ENCODE measurements at places on chromosomes 4 and X. TPM values are rescaled to one million over a fixed set of nuclear protein-coding genes. Genes with fewer than 3 reads are reported as not detected.

The DGKK gene
- not detected for total RNA-seq

The FAM9C gene
- total RNA-seq: 0.16 TPM

DNA sequence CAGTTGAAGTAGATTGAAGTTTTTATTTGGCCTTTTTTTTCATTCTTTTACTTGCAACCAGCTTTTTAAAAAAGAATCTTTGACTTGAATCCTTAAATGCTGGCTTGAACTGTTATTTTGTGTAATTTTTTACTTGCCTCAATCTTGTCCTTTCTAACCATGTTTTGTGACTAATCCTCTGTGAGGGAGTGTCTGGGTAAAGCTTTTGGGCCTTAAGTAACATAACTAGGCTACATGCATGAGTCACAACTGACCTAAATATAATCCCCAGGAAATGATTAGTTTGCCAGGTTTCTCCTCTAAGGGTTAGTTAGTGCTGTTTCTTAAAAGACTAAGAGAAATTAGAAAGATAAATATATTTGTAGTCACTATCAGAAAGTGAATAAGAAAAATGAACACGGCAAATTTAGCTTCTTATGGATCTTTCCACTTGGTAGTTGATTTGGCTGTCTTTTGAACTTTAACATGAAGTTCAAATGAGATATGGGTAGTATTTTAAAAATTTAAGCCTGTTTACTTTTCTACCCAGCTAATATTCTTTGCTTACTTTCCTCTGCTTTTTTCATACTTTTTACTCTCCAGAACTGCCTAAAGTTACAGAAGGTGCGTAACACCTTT, 13.0 kb downstream of the EXOC1 start:
- DNase-seq: peak; percentile 70

GRCh38 chrX:47749185-47749967, 87.3 kb upstream of the ZNF81 start:
- DNase-seq: peak; percentile 94

GRCh38 chr4:145044341-145044740, 53.7 kb downstream of the ANAPC10 start:
- DNase-seq: peak; percentile 16
